ENCODE measurements at places on chromosomes 3 and 15.

DNA sequence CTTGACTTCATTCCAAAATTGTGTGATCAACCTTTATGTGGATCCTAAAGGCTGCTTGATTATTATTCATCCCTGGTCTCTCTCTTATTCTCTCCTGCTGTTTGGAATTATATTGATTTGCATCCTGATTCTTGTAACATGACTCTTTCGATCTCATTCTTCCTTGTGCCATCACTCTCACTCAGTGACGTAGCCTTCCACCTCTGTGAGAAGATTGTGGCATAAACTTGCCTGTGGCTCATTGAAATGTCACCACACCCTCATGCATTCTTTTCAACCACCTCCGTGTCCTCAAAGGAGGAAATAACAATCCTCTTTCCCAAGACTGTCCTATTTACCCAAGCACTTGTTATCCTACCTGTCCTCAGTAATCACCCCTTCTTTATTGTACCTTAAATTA, 41.3 kb upstream of the GCNT3 start:
- DNase-seq, result no peak

DNA sequence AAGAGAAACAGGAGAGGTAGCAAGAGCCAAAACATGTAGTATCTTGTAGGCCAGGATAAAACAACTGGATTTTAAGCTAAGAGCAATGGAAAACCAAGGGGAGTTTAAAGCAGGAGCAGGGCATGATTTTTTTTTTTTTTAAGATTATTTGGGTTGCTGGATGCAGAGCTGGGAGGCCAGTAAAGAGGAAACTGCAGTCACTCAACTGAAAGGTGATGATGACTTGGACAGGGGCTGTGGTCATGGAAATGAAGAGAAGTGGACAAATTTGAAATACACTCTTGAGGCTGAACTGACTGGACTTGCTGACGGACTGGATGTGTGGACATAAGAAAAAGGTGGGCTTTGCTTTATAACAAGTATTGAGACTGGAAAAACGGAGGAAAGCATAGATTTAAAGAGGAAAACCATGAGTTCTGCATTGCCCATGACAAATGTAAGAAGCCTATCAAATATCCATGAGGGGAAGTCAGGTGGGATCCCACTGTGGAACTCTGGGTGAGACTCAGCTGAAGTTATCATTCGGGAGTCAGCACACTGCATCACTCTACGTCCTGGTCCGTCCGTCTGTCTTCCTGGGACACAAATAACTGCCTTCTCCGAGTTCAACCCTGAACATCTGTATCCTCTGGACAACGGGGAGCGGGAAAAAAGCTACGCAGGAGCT, 688 bp downstream of the XPC start:
- no peak for DNase-seq

DNA sequence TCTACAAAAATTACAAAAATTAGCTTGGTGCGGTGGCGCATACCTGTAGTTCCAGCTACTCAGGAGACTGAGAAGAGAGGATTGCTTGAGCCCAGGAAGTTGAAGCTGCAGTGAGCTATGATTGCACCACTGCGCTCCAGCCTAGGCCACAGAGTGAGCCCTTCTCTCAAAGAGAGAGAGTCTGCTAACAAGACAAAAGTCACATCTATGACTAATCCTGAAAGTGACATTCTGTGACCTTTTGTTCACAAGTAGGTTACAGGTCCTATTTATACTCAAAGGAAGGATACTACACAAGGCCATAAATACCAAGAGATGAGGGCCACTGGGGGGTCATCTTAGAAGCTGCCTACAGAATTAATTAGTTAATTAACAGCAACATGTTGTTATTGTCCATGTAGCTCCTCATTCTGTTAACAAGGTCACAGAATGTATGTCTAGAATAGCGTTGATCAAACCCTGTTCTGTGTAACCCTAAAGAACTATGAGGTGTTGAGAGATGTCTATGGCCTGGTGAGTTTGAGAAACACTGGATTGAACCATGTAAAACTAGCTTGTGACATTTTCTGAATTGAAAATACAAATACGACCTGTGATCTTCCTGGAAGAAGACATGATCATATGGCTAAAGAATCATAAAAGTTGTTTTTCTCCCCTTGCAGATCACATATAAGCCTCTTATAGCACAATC, 97.0 kb downstream of the SAMMSON start:
- no peak for DNase-seq

- DNase-seq, result no peak
Measured at GRCh38 chr15:88341006-88341405, 84.5 kb upstream of the NTRK3 start.

DNA sequence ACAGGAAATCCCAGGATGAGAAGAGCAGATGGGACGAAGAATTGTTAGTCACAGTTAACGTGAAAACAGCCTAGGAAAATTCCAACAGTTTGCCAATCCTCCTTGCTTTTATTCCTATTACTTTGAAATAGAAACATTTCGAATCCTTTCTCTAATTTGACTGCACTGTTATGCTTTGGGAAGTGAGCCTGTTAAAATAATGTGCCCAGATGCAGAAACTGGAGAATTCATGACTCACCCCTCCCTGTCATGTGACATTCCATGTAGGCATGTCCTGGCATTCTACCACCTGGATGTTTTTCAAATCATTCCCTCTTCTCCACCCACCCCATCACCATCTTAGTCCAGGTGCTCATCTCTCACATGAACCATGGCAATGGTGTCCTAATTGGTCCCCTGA, 107.3 kb downstream of the MINAR1 start:
- DNase-seq, result no peak

Measured in stimulated activated CD8-positive, alpha-beta memory T cell treated with anti-CD3 and anti-CD28 coated beads, Interleukin-4, amount 100 ng/mL, for 48 hours (primary cell).